Stimulated activated CD4-positive, alpha-beta T cell treated with anti-CD3 and anti-CD28 coated beads, TNF-alpha, amount 100 ng/mL, for 24 hours (primary cell): ENCODE measurements at places on chromosomes 1 and 21.
A peak's percentile ranks its signal among the peaks of the same experiment; 100 is the strongest.

- DNase-seq = no peak
Measured at GRCh38 chr1:64203420-64203819, at the start of gene UBE2U. Gene UBE2U, plus strand, starts transcription at chr1:64203623. Its CDS starts 428 bp downstream, at chr1:64204051.

DNA sequence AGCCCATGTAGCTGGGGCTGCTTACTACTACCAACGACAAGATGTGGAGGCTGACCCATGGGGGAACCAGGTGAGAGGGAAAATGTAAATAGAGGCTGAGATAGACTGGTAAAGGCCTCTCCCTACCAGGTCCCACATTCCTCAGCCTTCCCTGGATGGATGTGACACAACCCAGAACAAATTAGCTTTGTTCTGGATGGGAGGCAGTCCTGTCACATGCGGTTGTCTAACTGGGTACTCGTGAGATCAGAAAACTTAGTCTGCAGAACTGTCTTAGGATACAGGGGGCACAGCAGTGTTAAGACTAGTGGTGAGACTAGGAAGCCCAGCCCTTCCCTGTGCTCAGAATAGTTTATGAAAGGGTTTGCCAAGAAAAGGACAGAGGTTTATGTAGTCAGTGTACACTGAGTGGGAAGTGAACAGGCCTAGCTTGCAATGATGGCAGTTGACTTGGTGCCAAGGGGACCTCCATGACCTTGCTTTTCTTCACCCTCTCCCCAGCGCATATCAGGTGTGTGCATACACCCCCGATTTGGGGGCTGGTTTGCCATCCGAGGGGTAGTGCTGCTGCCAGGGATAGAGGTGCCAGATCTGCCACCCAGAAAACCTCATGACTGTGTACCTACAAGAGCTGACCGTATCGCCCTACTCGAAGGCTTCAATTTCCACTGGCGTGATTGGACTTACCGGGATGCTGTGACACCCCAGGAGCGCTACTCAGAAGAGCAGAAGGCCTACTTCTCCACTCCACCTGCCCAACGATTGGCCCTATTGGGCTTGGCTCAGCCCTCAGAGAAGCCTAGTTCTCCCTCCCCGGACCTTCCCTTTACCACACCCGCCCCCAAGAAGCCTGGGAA lies 8.4 kb downstream of the MMACHC start:
- no peak for DNase-seq

GRCh38 chr1:245428681-245429080 lies 273.9 kb downstream of the KIF26B start:
- DNase-seq = no peak

DNA sequence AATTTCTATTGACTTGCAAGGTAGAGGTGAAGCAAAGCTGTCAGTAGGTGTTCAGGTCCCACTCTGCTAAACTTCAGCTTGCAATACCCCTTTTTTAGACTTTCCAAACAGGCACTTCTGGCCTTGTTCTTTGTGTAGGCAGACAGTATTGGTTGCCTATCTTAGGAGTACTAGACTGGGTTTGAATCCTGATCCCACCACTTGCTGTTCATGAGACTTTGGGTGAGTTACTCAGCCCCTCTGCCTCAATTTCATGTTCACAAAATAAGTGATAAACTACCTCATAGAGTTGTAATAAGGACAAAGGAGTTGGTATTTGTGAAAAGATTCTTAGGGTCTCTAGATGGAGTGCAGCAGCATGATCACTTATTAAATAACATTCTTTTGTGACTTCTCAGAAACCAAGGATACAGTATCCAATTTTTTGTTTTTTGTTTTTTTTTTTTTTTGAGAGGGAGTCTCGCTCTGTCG lies 5.2 kb downstream of the RCC1 start:
- peak; percentile 22 for DNase-seq
